Calu3 (cell line): ENCODE measurements at places on chromosomes 3 and 15.

GRCh38 chr3:12135029-12135657 is 23.6 kb downstream of the TIMP4 start:
- DNase-seq = peak; percentile 76

- DNase-seq = no peak
Measured at GRCh38 chr3:73538486-73538885, 86.3 kb downstream of the PDZRN3 start.

DNA sequence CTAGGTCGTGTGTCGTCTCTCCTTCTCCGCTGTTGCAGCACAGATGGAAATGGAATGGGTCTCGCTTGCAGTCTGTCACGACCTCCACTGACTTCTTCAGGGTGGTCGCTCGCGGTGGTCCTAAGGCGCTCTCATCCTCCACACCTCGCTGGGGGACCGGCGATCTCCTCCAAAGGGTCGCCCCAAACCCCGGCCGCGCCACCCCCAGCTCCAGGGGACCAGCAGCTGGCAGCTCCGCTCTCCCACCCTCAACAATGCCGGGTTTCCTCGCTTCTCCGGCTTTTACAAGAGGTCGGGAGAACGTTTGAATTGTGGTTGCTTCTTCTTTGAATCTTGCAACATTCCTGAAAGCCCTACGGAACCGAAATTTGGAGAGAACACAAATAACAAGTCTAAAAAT is 25.9 kb downstream of the SERP1 start:
- no peak for DNase-seq

- no peak for DNase-seq
Measured at GRCh38 chr3:52185837-52186236, 12.1 kb upstream of the ALAS1 start.

GRCh38 chr3:150409125-150409511 is 1.0 kb downstream of the TSC22D2 start:
- no peak for DNase-seq
